ENCODE measurements at places on chromosomes 2 and 18. TPM values are rescaled to one million over a fixed set of nuclear protein-coding genes. Genes with fewer than 3 reads are reported as not detected.
A peak's percentile ranks its signal among the peaks of the same experiment; 100 is the strongest.

- H3K27ac ChIP-seq, result peak within 1 kb of the TSS; percentile 78
- H3K36me3 ChIP-seq, result peaks cover 12% of the 10 kb centered on the region
- DNase-seq, result peak; percentile 88
- H3K4me1 ChIP-seq, result peaks cover 27% of the 10 kb centered on the region
- peaks cover 20% of the 10 kb centered on the region for H3K27me3 ChIP-seq
These were observed at the start of the genes C2orf81 and WDR54 for GRCh38 chr2:74421221-74421870. Gene C2orf81, minus strand, starts transcription at chr2:74421619. Its CDS starts 59 bp downstream, at chr2:74421560. Gene WDR54, plus strand, starts transcription at chr2:74421730. Its CDS starts 424 bp downstream, at chr2:74422154.

DNA sequence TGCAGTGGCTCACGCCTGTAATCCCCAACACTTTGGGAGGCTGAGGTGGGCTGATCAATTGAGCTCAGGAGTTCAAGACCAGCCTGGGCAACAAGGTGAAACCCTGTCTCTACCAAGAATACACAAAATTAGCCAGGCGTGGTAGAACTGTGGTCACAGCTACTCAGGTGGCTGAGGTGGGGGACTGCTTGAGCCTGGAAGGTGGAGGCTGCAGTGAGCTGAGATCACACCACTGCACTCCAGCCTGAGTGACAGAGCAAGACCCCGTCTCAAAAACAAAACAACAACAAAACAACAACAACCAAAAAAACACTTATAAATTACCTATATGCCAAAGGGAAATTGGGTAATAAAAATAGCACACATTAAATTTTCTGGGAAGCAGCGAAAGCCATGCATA, 141.6 kb downstream of the HDAC4 start:
- peaks cover 12% of the 10 kb centered on the region for H3K36me3 ChIP-seq
- no peaks in the 10 kb centered on the region for H3K27me3 ChIP-seq
- no peak overlapping the region for H3K4me3 ChIP-seq
- H3K4me1 ChIP-seq, result peaks cover 40% of the 10 kb centered on the region

- no peaks in the 10 kb centered on the region for H3K36me3 ChIP-seq
- peak; percentile 44 for DNase-seq
- no peak overlapping the region for H3K27ac ChIP-seq
- H3K4me3 ChIP-seq, result no peak overlapping the region
- H3K4me1 ChIP-seq, result no peaks in the 10 kb centered on the region
- H3K27me3 ChIP-seq, result peaks cover 37% of the 10 kb centered on the region
These were observed 12.0 kb upstream of the NTSR2 start for GRCh38 chr2:11681722-11682589.

GRCh38 chr2:57962861-57963260, 83.7 kb upstream of the VRK2 start:
- H3K27ac ChIP-seq, result no peak overlapping the region
- no peak overlapping the region for H3K4me3 ChIP-seq
- H3K36me3 ChIP-seq, result no peaks in the 10 kb centered on the region
- DNase-seq, result no peak
- H3K4me1 ChIP-seq, result no peaks in the 10 kb centered on the region

DCDC2C gene
- 0.38 TPM for total RNA-seq

DNER gene
- total RNA-seq, result 0.09 TPM

DNA sequence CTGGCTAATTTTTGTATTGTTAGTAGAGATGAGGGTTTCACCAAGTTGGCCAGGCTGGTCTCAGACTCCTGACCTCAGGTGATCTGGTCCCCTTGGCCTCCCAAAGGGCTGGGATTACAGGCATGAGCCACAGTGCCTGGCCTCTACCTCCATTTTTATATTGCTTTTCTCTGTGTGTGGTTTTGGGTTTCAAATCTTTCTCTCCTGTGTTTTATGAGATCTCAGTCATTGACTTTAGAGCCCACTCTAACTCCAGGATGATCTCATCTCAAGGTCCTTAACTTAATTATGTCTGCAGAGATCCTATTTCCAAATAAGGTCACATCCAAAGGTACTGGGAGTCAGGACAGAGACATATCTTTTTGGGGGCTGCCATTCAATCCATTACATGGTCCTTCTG, 24.7 kb downstream of the ARL4C start:
- H3K4me1 ChIP-seq, result peaks cover 7% of the 10 kb centered on the region
- H3K27me3 ChIP-seq, result no peaks in the 10 kb centered on the region
- no peak overlapping the region for H3K4me3 ChIP-seq
- no peaks in the 10 kb centered on the region for H3K36me3 ChIP-seq

HRH4 gene
- total RNA-seq, result 0.24 TPM

DNA sequence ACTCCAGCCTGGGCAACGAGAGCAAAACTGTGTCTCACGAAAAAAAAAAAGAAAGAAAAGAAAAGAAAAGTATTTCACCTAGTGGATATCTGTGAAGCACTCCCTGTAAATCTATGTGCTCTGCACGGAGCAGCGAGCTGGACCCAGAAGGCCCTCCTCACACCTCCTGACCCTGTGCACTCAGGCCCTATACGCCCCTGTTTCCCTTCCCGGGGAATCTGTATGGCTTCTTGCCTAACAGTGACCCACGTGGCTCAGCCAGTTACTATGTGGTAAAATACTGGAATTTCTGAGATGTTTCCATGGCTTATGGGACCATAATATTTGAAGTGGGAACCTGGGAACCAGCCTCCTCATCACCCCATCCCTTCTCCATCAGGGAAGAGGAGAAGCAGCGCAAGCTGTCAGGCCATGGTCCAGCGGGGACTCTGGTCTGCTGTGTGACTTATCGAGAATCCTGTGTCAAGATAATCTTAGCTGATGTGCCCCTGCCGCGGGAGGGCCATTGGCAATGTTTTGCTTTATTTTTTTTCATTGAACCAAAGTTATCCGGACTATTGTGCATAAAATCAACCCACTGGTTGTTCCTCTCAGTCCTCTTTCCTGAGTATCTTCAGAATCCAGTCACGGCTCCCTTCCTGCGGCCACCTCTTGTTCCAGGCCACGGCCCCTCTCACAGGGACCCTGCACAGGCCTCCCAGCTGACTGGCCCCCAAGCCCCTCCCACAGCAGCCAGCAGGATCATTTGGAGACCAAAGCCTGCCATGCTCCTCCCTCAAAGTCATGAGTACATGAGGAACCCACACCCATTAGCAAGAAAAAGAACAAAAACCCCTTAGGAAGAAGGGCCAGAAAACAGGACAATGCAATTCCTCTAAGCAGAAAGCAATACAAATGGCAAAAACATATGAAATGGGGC, 30.6 kb downstream of the SDC1 start:
- H3K27ac ChIP-seq, result no peak overlapping the region
- no peaks in the 10 kb centered on the region for H3K27me3 ChIP-seq
- DNase-seq, result no peak
- H3K4me3 ChIP-seq, result no peak overlapping the region

DNA sequence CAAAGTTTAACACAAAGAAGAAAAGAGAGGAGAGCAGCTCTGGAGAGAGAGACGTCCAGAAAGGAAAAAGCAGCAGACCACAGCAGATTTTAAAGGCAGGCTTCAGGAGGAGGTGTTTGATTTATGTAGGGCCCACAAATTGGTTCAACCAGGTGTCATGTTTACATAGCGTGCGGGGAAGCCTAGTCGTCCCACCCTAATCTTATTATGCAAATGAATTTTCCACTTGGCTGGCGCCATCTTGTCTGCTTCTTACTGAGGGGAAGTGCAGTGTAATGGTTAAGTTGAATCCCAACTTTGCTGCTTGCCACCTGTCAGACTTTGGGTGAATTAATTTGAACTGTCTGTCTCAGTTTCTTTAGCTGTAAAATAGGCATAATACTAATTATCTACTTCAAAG, 282.4 kb upstream of the CYRIA start:
- H3K4me1 ChIP-seq, result no peaks in the 10 kb centered on the region
- H3K36me3 ChIP-seq, result no peaks in the 10 kb centered on the region
- DNase-seq, result no peak
- no peak overlapping the region for H3K4me3 ChIP-seq

DNA sequence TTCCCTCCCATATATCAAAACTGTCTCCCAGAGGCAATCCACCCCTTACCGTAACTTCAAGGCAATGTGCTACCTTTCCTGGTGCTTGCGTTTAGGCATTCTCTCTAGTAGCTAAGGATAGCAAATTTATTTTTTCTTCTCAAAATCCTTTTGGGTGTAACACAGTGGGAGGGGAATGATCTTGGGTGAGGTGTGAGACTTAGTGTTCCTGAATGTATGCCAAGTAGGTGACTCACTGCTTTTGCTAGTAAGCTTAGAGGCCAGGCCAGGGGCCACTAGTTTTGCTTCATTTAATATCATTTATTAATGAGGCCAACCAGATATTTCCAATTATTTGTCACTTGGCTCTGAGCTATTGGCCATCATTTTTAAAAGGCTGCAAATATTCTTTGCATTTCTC, 135.5 kb downstream of the NAPG start:
- no peak overlapping the region for H3K4me3 ChIP-seq
- peaks cover 11% of the 10 kb centered on the region for H3K4me1 ChIP-seq
- no peak overlapping the region for H3K27ac ChIP-seq
- no peaks in the 10 kb centered on the region for H3K36me3 ChIP-seq

PRSS56 gene
- total RNA-seq, result 0.19 TPM

PLGLB2 gene
- 1.5 TPM for total RNA-seq

- H3K4me1 ChIP-seq, result no peaks in the 10 kb centered on the region
- H3K4me3 ChIP-seq, result no peak overlapping the region
- no peak overlapping the region for H3K27ac ChIP-seq
- H3K36me3 ChIP-seq, result peaks cover 61% of the 10 kb centered on the region
- DNase-seq, result no peak
These were observed 214.1 kb downstream of the TWIST2 start for GRCh38 chr2:239061824-239062570.

IL37 gene
- total RNA-seq, result 0.09 TPM

GRCh38 chr18:61635901-61636528, 256.8 kb downstream of the RNF152 start:
- no peak overlapping the region for H3K4me3 ChIP-seq
- DNase-seq, result peak; percentile 20
- no peaks in the 10 kb centered on the region for H3K4me1 ChIP-seq

KRTCAP3 gene
- 1.6 TPM for total RNA-seq

DNA sequence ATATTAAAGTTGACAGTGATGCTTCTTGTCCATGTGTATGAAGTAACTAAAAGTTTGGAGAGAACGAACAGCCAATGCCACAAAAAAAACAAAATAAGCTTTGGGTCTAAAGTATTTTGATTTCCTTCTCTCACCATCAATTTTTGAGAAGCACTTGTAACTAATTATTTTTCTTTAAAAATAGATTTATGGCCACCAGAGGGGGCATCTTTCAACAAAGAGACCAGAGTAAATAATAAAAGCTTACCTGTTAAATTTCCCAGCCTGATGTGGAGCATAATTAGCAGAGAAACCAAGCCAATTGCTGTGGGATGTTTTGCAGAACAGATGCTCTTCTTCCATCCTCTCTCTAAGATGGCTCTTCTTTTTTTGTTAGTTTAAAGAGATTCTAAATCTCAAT, 29.0 kb downstream of the LINC00305 start:
- H3K4me3 ChIP-seq, result no peak overlapping the region
- no peak overlapping the region for H3K27ac ChIP-seq
- H3K4me1 ChIP-seq, result no peaks in the 10 kb centered on the region
- no peak for DNase-seq
- no peaks in the 10 kb centered on the region for H3K36me3 ChIP-seq

TSGA10 gene
- total RNA-seq, result 8.9 TPM

CHRNG gene
- total RNA-seq, result 0.57 TPM

DNA sequence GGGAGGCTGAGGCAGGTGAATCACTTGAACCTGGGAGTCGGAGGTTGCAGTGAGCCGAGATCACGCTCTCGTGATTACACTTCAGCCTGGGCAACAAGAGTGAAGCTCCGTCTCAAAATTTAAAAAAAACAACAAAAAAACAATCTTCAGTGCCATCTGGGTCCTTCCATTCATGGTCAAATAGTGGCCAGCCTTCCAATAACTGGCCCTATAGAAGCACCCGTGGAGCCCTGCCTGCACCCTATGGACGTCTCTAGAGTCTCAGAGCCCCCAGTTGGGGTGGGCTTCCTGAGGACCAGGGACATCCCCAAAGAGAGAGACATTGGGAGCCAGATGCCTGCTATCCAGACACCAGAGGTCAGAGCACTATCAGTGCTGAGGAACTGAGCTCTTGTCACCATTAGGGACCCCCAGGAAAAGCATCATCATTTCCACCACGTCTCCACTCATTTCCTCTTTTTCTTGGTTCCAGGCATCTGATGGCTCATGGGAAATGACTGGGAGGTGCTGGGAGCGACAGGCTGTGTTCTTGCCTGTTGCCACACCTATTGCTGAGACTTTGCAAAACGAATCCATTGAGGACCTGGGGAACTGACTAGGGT, 9.4 kb downstream of the NEU2 start:
- no peak overlapping the region for H3K27ac ChIP-seq
- H3K27me3 ChIP-seq, result no peaks in the 10 kb centered on the region
- no peak overlapping the region for H3K4me3 ChIP-seq

IL1A gene
- 0.19 TPM for total RNA-seq

GRCh38 chr2:158967731-158968395, 577 bp upstream of the TANC1 start:
- H3K4me1 ChIP-seq, result no peaks in the 10 kb centered on the region
- no peaks in the 10 kb centered on the region for H3K36me3 ChIP-seq

STK11IP gene
- 27.8 TPM for total RNA-seq

SERPINB12 gene
- total RNA-seq, result 2.6 TPM

DNA sequence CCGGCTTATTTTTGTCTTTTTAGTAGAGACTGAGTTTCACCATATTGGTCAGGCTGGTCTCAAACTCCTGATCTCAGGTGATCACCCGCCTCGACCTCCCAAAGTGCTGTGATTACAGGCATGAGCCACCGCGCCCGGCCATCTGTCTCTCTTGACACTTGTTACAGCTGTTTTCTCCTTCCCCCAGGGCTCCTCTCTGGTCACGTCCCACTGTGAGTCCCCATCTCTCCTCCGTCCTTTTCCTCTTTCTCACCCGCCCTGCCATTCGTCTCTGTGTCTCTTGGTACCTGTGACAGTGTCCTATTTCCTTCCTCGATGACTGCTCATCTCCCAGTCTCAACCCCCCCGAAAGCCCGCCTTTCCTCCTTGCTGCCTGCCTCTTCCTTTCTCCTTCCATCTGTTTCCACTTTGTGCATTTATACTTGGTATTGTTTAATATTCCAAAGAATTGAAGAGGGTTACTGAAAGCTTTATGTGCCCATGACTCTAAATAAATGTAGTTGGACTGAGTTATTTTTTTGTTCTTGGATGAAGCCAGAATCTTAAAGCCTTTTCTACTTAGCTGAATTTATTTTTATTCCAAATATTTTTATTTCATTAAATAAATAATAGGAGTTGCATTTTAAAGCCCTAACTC, 241.5 kb downstream of the SH3RF3 start:
- no peak overlapping the region for H3K4me3 ChIP-seq
- H3K27me3 ChIP-seq, result no peaks in the 10 kb centered on the region
- H3K4me1 ChIP-seq, result peaks cover 3% of the 10 kb centered on the region
- no peaks in the 10 kb centered on the region for H3K36me3 ChIP-seq

GRCh38 chr2:38381381-38382143, 4.5 kb upstream of the ATL2 start:
- no peak overlapping the region for H3K4me3 ChIP-seq
- H3K27me3 ChIP-seq, result no peaks in the 10 kb centered on the region
- H3K27ac ChIP-seq, result peak overlapping the region; percentile 31
- H3K36me3 ChIP-seq, result no peaks in the 10 kb centered on the region
- H3K4me1 ChIP-seq, result peaks cover 42% of the 10 kb centered on the region
- DNase-seq, result no peak

- no peak overlapping the region for H3K4me3 ChIP-seq
- H3K27me3 ChIP-seq, result no peaks in the 10 kb centered on the region
- no peak overlapping the region for H3K27ac ChIP-seq
- peaks cover 4% of the 10 kb centered on the region for H3K4me1 ChIP-seq
These were observed 23.2 kb upstream of the KDM3A start for GRCh38 chr2:86417961-86418360.
